ENCODE measurements at places on chromosomes 11 and 22. TPM values are rescaled to one million over a fixed set of nuclear protein-coding genes. Genes with fewer than 3 reads are reported as not detected.
A peak's percentile ranks its signal among the peaks of the same experiment; 100 is the strongest.

- H3K27ac ChIP-seq = peak overlapping the region; percentile 21
- H3K4me1 ChIP-seq = peaks cover 39% of the 10 kb centered on the region
- no peak for DNase-seq
- H3K4me3 ChIP-seq = peak overlapping the region; percentile 93
- peaks cover 42% of the 10 kb centered on the region for H3K36me3 ChIP-seq
- H3K27me3 ChIP-seq = peaks cover 27% of the 10 kb centered on the region
Measured at GRCh38 chr11:35662061-35662648, 420 bp upstream of the TRIM44 start.

DNA sequence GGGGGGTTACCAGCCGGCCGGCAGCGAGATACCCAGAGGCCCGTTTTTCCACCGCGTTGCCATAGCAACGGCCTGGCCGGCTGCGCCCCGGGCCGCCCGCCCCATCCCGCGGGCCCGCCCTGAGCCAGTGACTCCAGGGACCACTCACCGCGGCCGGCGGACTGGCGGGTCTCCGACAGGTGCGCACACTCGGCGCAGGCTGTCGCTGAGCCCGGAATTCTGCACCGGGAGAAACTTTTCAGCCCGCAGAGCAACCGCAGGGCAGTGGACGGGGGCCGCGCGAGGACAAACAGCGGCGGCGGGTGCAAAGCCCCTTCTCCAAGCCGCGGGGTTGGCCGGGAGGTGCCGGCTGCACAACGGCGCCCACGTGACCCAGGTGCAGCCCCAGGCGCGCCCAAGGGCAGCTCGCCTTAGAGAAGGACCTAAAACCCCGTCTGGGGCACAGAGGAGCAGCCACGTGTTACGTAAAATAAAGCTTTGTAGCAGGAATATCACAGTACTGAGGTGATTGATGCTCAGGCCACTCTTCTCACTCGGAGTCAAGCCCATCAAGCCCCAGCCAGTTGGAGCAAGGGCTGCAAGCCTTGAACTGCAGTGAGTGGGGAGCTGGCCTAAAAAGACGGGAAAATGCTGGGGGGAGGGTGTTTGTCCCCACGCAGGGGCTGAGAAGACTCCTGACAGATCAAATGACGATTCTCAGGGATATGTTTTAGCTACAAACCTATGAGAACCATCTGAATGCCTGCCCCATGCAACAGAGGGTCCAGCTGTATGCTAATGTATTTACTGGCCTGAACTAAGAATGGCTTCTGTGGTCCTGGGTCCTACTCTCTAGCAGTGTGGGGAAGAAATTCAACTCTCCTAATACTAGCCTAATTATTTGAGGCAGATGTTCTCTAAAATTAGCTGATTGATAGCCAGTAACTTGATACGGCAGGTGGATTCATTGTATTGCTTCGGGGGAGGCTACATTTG is at the start of gene STK33:
Gene STK33 (minus strand): TSS at position 294 of the 975 bp plus-strand sequence. CDS start 119,323 bp downstream, outside the sequence.
- H3K27ac ChIP-seq = peak within 1 kb of the TSS; percentile 70
- DNase-seq = peak; percentile 55
- peaks cover 17% of the 10 kb centered on the region for H3K27me3 ChIP-seq
- H3K36me3 ChIP-seq = no peaks in the 10 kb centered on the region

DNA sequence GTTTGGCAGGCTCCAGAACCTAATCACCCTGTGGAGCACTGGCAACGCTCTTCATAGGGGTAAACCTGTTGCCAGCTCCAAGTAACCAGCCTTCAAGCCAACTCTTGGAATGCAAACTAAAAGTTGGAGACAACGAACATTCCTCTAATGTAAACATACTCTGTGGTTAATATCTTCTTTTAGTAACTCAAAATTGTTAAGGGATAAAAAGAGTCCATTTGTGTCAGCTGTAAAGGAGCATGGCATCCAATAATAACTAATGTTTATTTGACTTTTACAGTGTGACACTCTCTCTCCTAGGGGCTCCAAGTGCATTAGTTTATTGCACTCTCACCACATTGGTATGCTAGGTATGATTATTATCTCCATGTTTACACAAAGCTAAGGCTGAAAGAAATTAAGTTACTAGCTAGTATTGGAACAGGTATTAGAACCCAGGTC is 31.0 kb upstream of the AMOTL1 start:
- H3K4me1 ChIP-seq = peaks cover 42% of the 10 kb centered on the region
- DNase-seq = no peak
- H3K27ac ChIP-seq = no peak overlapping the region

DNA sequence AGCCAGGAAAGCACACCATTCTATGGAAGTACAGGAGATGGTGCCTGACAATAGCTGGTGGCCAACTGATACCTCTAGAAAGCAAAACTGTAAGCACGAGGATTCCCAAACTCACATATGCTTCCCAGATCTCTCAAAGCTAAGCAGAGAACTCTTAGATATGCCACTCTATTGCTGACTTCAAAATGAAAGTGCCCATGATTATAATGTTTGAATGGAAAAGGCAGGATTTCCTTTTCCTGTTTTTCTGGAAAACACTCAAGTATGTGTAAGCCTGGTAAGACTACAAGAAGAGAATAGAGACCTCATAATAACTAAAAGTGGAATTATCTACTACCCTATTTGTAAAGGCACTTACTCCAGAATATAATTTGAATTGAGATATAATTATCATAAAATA is 2.6 kb upstream of the CARD18 start:
- no peak overlapping the region for H3K27ac ChIP-seq
- no peaks in the 10 kb centered on the region for H3K36me3 ChIP-seq
- H3K4me3 ChIP-seq = no peak overlapping the region
- no peaks in the 10 kb centered on the region for H3K4me1 ChIP-seq

- H3K4me1 ChIP-seq = peaks cover 6% of the 10 kb centered on the region
- no peaks in the 10 kb centered on the region for H3K36me3 ChIP-seq
- no peaks in the 10 kb centered on the region for H3K27me3 ChIP-seq
Measured at GRCh38 chr11:8060146-8060719, 20.8 kb upstream of the TUB start.

- DNase-seq = no peak
- no peaks in the 10 kb centered on the region for H3K4me1 ChIP-seq
- H3K36me3 ChIP-seq = no peaks in the 10 kb centered on the region
- no peak overlapping the region for H3K4me3 ChIP-seq
Measured at GRCh38 chr11:102924851-102925380, 30.6 kb downstream of the MMP13 start.

DNA sequence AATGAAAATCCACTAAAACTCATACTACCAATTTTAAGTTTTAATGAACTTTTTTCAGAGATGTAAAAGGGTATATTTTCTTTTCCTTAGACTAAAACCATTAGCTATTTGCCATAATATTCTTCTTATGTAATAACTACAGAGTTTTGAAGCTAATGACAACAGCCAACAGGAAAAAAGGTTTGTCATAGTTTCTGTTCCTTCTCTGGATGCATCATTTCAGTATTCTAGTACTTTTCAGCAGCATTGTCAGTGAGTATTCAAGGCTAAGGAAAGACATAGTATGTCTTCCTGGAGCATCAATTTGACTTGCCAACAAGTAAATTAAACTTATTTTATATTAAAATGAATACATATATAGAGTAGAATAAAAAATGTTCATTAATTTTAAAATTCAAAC is 166.0 kb downstream of the METTL15 start:
- no peak for DNase-seq
- no peak overlapping the region for H3K4me3 ChIP-seq
- H3K4me1 ChIP-seq = no peaks in the 10 kb centered on the region
- no peaks in the 10 kb centered on the region for H3K27me3 ChIP-seq
- H3K27ac ChIP-seq = no peak overlapping the region

DNA sequence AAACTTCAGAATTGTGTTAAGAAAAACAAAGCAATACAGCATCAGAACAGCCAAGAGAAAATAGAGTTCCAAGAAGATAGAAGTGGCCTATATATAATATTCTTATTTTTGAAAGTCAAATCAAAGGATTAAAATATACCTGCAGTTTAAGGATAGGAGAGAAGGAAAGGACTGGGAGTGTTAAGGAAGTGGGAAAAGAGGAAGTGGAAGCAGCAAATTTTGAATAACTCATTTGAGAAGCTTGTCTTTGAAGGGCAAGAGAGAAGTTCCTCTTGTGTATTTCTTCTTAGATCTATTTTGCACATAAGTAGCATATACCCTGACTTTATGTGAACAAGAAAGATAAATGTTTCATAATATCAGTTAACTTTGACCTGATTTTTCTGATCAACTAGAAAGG is 62.6 kb upstream of the SLC17A6 start:
- H3K36me3 ChIP-seq = no peaks in the 10 kb centered on the region
- H3K27me3 ChIP-seq = no peaks in the 10 kb centered on the region
- no peaks in the 10 kb centered on the region for H3K4me1 ChIP-seq
- H3K4me3 ChIP-seq = no peak overlapping the region
- H3K27ac ChIP-seq = no peak overlapping the region

DNA sequence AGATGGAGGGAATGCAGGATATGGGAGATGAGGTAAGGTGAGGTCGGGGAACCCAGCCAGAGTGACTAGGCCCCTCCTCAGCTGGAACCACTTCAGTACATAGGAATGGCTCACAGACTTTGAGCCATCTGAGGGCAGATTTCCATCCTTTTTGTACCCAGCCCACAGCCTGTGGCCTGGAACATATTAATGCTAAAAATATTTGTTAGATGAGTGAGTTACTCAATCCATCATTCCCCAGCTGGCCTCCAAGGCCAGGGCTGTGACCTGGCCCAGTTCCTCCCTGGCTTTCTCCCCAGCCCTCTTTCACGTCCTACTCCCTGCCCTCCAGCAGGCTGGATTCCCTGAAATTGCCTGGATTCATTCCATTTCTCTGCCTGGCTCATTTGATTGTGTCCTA is 57.2 kb upstream of the PRDM11 start:
- H3K4me3 ChIP-seq = no peak overlapping the region

DNA sequence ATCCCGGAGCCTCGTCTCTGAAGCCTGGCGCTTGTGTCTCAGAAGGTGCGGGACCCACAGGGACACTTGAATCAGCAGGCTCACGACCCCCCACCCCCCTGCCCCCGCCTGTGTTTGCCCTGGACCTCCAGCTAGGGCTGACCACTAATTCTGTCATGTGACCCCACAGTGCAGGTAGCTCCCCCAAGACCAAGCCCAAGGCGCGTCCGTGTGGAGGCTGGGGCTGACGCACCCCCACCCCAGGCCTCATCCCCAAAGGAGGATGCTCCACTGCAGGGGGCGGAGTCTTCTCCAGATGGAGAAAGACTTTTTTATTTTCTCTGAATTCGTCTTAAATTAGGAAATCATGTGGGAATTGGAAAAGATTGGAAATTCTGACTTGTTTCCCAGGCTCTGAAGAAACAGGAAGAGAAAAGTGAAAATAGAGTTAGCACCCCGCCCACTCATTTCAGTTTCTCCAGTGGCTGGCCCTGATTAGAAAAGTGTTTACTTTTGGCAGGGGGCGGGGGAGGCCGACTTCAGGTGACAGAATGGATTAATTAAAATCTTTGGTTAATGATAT is 1.0 kb upstream of the RELA start:
- no peak for DNase-seq
- H3K36me3 ChIP-seq = peaks cover 9% of the 10 kb centered on the region
- no peaks in the 10 kb centered on the region for H3K27me3 ChIP-seq
- peak overlapping the region; percentile 94 for H3K27ac ChIP-seq

Gene IGSF22
- total RNA-seq = 0.19 TPM

Gene CCDC116
- total RNA-seq = 1.2 TPM

Gene ZNF214
- total RNA-seq = 7.3 TPM

Gene SSTR3
- 0.09 TPM for total RNA-seq

Gene CELF1
- 176 TPM for total RNA-seq

Gene WNT7B
- 14.2 TPM for total RNA-seq
